ENCODE measurements at places on chromosomes 2 and 18. TPM values are rescaled to one million over a fixed set of nuclear protein-coding genes. Genes with fewer than 3 reads are reported as not detected.

The ST8SIA5 gene
- polyA plus RNA-seq = 4.9 TPM

The ITPRIPL1 gene
- not detected for polyA plus RNA-seq

The WDR7 gene
- polyA plus RNA-seq = 12.1 TPM

The GALNT13 gene
- not detected for polyA plus RNA-seq

GRCh38 chr18:61400716-61401115 is 67.5 kb downstream of the CDH20 start:
- peak; percentile 19 for DNase-seq

- DNase-seq = no peak
Observed at GRCh38 chr18:11818486-11819203, 32.6 kb upstream of the CHMP1B start.

GRCh38 chr2:132701810-132702209 is 31.8 kb upstream of the LYPD1 start:
- no peak for DNase-seq

- DNase-seq = no peak
Observed at GRCh38 chr2:179898873-179899272, 37.5 kb upstream of the ZNF385B start.

DNA sequence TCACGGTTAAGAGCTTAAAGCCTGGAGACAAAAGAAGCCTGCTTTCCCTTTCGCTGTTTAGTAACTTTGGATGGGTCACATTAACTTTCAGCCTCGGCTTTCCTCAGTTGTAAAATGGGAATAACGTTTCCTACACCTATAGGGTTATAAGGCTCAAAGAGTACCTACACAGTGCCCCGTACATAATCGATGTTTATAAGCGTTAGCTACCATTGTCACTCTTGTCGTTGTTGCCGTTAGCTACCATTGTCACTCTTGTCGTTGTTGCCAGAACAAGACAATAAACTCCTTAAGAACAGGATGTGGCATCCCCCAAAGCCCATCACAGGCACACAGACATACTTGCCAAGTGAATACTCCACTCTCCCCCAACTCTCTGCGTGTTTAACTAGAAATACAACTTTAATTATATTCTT is 901 bp upstream of the MFSD6 start:
- DNase-seq = no peak

All from muscle of arm (tissue), 14 donors.